ENCODE measurements at places on chromosomes 2 and 18.

DNA sequence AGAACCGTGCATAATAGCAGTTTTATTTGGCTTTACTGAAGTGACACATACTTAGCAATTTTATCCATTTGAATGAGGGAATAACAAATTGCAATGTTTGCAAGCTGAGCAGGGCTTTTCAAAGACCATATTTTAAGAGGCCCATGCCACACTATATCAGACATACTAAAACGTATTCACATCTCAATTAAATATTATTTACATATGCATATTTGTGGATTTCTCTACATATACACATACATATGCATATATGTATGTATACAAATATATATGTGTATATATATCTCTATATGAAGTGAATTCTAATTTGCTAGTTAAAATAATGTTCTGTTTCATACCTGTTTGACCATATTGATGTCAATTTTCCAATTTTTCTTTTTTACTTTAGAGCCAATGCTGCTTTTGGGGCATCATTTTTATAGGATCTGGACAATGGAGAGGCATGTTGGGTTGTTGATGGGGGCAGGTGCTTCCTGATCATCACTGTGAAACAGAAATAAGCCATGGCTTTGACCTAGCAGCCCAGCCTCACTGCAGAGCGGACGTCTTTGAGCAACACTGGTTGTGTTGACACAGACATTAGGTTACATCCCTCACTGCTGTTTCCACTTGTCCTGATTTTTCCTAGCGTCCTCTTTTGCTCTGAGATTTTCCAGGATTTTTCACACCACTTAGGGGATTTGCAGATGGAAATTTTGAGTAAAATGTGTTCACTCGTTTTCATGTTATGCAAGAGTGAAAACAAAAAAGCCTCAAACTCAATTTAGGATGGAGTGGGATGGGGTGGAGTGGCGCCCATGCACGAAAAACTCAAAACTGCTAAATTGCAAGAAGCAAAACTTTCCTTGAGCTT, 56.9 kb downstream of the RDH14 start:
- no peak for DNase-seq

DNA sequence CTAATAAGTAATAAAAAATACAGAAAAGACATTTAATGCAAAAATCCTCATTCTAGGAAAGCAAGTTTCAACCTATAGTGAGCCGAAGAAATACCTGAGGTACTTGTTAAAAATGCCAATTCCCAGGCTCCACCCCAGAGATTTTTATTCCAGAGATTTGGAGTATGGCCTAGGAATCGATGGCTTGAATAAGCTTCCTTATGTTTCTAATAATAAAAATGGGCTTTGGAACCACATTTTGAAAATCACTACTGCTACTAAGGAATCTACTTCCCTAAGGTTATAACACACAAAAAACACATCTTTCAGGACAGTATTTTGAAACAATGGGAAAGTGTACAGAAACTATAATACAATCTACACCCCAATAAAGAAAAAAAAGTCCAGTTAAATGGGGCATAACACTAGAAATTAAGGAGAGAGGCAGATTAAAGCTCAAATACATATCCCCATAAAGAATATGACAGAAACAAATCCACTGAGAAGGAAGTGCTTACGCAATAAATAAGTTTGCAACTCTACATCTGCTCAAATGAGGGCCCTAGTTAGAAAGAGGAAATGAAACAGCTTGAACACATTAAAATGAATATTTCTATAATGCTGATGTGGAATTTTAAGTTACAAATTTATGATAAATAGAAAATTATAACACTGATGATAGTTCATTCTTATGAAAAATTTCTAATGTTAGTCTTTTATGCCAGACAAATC, 103.7 kb downstream of the EPB41L3 start:
- DNase-seq: no peak

- no peak for DNase-seq
These were observed 139.8 kb downstream of the ZFP36L2 start for GRCh38 chr2:43086451-43087221.

- no peak for DNase-seq
These were observed 17.5 kb upstream of the LIPG start for GRCh38 chr18:49544362-49544761.

DNA sequence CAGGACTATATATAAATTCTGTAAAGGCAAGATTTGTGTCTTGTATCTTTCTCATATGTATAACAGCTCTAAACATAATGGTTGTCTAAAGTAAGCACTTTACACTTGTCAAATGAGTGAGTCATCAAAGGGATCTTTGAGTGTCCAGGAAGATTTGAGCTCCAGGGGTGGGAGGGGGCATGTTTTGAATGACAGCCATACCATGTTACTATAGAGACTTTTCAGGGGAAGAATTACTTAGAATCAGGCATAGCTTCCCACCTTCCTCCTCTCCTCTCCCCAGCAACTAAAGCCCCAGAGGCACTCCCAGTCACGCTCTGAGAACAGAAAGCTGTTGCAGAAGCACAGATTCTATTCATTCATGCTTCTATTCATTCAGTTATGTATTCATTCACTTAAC, 65.8 kb upstream of the ALK start:
- no peak for DNase-seq

DNA sequence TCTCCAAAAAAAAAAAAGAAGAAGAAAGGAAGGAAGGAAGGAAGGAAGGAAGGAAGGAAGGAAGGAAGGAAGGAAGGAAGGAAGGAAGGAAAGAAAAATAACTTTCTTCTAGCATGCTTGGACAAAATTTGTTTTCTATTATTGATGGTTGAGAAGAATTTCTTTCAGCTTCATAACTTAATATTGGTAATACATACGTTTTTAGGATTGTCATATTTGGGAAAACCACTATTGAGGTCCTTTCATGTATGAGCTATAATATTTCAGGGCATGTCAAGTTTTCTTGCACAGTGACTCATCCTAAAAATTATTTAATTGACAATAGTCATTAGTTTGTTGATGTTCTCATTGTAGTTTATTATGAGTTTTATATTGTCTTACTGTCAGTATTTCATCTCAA, 66.4 kb upstream of the PKDCC start:
- no peak for DNase-seq

DNA sequence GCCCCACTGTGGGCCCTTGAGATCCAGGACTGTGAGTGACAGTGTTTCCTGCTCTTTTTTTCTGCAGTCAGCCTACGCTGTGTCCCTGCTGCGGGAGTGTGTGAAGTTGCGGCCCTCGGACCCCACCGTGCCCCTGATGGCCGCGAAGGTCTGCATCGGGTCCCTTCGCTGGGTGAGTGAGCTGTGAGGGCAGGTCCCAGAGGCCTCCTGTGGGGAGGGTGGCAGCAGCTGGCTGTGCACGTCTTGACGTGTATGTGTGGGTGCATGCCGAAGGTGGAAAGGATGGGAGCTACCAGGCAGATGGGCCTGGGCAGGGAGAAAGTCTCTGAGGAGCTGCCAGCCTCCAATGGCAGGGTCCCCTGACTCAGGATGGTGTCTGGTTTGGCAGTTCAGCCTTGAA, 95.7 kb upstream of the MCFD2 start:
- DNase-seq: no peak

- no peak for DNase-seq
These were observed 36.1 kb downstream of the SLC40A1 start for GRCh38 chr2:189544318-189545042.

GRCh38 chr2:213227458-213227857, 56.8 kb upstream of the SPAG16 start:
- no peak for DNase-seq

DNA sequence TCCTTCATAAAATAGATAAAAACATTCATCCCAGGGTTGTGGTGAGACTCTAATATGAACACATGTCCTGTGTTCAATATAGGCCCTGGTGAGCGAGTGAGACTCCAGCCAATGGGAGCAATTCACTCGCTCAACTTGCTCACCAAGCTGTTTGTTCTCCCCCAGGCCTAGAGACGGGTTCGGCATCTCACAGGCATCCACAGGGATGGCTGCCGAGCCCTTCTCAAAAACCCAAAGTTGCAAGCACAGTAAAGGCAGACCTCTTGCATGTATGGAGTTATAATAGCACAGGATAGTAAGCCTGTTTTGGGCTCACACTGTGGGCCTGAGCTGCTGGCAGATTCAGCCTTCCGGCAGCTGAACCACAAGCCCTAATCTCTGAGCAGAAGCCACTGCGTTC, 15.7 kb downstream of the PARD6G start:
- no peak for DNase-seq

GRCh38 chr2:27624943-27625342, 3.9 kb downstream of the CCDC121 start:
- no peak for DNase-seq

DNA sequence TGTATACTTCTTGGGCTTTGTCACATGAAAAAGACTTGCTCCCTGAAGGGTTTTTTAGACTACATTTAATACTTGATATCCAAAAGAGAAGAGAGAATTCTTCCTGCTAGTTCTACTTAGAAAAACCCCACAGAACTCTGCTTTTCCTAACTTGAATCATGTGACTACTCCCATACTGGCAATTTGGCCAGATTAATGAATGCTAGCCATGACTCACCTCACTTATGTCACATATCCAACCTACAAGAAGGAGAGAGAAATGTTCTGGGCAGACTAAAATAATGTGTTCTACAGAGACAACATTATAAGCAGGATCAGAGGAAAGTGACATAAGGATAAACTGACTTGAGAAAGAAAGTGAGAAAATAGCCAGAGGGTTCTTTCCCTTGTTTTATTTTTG, 249.3 kb upstream of the GULP1 start:
- no peak for DNase-seq

GRCh38 chr2:139864821-139865302, 1084.7 kb upstream of the NXPH2 start:
- DNase-seq: no peak

DNA sequence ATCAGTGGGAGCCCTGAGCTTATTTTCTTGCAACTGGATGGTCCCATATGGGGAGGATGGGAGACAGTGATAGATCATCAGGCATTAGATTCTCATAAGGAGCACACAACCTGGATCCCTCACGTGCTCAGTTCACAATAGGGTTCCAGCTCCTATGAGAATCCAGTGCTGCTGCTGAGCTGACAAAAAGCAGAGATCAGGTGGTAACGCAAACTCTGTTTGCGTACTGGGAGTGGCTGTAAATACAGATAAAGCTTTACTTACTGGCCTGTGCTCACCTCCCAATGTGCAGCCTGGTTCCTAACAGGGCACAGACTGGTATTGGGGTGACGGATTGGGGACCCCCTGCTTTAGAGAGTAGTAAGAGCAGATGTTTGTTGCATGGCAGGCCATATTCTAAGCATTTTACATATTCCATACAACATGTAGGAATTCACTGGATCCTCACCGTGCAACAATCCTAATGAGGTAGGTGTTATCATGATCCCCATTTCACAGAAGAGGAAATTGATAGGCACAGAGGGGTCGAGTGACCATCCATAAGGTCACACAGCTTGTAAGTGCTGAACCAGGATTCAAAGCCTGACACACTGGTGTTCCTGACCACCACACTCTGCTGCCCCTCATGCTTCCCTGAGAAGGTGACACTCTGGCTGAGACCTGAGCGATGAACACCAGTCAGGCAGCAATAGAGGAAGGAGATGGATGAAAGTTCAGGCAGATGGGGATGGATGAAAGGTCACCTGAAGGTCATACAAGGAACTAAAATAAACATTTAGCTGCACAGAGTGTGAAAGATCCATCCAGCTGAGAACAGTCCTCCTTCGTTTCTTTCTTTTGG, 15.7 kb upstream of the MAT2A start:
- no peak for DNase-seq

DNA sequence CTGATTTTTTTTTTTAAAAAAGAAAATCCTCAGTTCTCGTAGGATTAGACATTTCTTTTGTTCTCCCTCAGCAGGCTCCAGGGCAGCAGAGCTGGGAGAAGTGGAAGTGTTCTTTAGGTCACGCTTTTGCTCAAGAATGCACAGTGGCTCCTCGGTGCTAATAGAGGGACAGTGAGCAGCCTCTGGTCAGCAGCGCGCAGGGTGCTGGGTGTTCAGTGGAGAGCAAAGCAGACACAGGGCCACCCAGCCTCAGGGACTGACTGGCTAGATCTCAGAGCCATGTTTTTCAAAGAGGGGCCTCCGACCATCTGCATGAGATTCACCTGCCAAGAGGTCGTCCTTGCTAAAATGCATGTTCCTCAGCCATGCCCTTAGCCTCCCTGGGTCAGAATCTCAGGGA, 218.8 kb downstream of the HAUS1 start:
- DNase-seq: no peak

- DNase-seq: no peak
These were observed 85.5 kb downstream of the COLEC12 start for GRCh38 chr18:415047-415446.

DNA sequence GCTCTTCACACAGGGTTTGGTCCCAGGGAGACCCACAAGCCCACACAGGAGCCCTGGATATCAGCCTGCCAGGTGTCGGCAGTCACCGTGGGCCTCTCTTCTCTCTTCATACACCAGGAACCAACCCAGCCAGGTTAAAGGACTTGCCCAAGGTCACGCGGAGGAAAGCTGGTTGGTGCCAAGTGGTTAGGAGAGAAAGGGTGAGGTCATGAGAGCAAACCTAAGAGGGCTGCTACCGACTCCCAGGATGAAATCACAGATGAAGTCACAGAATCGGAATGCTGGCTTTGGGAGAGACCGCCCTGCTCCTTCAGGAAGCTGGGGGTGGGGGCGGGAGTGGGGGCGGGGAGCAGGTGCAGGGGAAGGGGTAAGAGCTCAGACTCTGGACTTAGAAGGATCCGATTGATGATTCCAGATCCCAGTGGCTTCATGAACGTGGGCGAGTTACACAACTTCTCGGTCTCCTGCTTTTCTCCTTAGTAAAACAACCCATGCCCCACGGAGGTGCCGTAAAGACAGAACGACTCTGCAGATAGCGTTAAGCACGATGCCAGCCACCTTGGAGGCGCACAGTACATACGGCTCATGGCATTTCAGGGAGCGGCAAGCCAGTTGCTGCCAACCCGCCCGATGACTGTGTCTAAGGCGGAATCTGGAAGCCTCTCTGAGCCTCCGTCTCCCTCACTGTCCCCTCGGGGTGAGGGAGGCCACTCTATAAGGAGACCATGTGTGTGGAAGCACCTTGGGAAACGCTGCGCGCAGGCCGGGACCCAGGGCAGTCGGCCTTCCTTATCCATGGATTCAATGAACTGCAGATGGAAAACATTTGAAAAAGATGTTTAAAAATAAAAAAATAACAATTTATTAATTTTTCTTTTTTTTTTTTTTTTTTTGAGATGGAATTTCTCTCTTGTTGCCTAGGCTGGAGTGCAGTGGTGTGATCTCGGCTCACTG, 23.0 kb upstream of the TAF1B start:
- no peak for DNase-seq

DNA sequence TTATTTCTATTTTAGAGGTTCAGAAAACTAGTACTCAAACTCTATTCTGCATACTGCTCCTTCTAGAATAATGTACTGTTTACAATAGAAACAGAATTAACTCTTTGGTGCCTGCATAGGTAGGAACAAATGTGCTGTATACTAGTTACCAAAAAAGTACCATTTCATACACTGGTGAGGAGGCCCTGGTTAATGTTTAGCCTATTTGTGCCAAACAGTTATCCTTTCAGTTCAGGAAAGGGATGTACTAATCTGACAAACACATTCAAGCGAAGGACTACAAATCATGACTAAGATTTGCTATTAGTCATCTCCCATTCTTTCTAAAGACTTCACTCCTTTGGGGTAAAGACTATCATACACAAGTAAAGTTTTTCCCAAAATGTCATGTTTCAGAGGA, 47.4 kb downstream of the EXOC6B start:
- no peak for DNase-seq

Measured in activated CD8-positive, alpha-beta memory T cell treated with anti-CD3 and anti-CD28 coated beads, Interleukin-2, amount 50 U/mL, for 4 hours (primary cell).